MCF 10A (cell line): ENCODE measurements at places on chromosomes 11 and 22. TPM values are rescaled to one million over a fixed set of nuclear protein-coding genes. Genes with fewer than 3 reads are reported as not detected.

The NCAPD3 gene
- 19.3 and 26.7 TPM in 2 replicates for total RNA-seq

The ANO5 gene
- not detected in 2 replicates for total RNA-seq

The RFPL1 gene
- not detected in 2 replicates for total RNA-seq

The GAS2L1 gene
- total RNA-seq: 15.3 and 17.2 TPM in 2 replicates

The KRTAP5-10 gene
- not detected in 2 replicates for total RNA-seq

The VSTM5 gene
- not detected in 2 replicates for total RNA-seq

The OR4D10 gene
- not detected in 2 replicates for total RNA-seq

The HEPN1 gene
- not detected in 2 replicates for total RNA-seq

The DEPDC7 gene
- 2.2 and 3.6 TPM in 2 replicates for total RNA-seq

The OR51E1 gene
- total RNA-seq: not detected in 2 replicates

The SDF2L1 gene
- 91.5 and 123 TPM in 2 replicates for total RNA-seq

The PKNOX2 gene
- not detected in 2 replicates for total RNA-seq

The ELFN2 gene
- 4.2 and 5.1 TPM in 2 replicates for total RNA-seq

The HORMAD2 gene
- not detected in 2 replicates for total RNA-seq

The OR2AG1 gene
- total RNA-seq: not detected in 2 replicates

The CRY2 gene
- total RNA-seq: 8.1 and 8.6 TPM in 2 replicates

The AIFM3 gene
- 1.1 and 1.3 TPM in 2 replicates for total RNA-seq

The MMP12 gene
- not detected in 2 replicates for total RNA-seq

The LARGE2 gene
- total RNA-seq: 0.52 and 0.91 TPM in 2 replicates

The APOA4 gene
- total RNA-seq: not detected in 2 replicates

The CCDC87 gene
- total RNA-seq: not detected in 2 replicates

The SLC22A25 gene
- total RNA-seq: not detected in 2 replicates

The TMPRSS4 gene
- not detected in 2 replicates for total RNA-seq

The YPEL1 gene
- total RNA-seq: 0.07 and 0.27 TPM in 2 replicates

The MMP1 gene
- total RNA-seq: 0.25 and 0.35 TPM in 2 replicates

The GGT1 gene
- total RNA-seq: 0.63 and 0.76 TPM in 2 replicates

- DNase-seq: no peak
These were observed 341.8 kb upstream of the CCDC179 start for GRCh38 chr11:23201936-23202522.

DNA sequence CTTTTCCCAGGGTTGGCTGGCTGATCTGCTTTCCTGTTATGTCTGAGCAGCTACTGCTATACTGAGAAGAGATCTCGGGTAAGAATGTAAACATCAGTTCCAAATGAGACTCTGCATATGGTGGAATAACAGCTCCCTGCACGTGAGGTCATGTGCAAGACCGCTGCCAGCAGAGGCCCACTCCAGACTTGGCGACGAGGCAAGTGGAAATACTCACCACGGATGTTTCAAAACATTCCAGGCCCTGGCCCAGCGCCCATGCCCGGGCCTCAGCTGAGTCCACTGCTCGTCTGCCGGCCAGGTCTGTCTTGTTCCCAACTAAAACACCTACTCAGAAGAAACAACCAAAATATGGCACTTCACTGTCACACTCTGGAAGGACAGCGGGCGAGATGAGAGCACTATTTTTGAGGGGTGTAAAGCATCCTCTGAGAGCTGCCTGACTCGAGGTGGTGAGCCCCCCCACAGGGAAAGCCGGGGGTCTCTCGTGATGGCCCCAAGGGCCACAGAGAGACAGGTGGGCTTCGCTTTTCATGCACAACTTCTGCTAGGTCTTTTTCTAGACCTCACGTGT is 13.1 kb downstream of the IFT27 start:
- DNase-seq: peak; percentile 54

GRCh38 chr22:50146439-50147238 is 23.9 kb upstream of the PANX2 start:
- DNase-seq: peak; percentile 72

- no peak for DNase-seq
These were observed 13.2 kb upstream of the SMIM35 start for GRCh38 chr11:118099838-118100556.

- no peak for DNase-seq
These were observed 106.6 kb downstream of the ARL14EP start for GRCh38 chr11:30429550-30429949.

- DNase-seq: no peak
These were observed 244.2 kb downstream of the NTM start for GRCh38 chr11:131614631-131615030.

- DNase-seq: peak; percentile 69
These were observed 104.4 kb upstream of the PLET1 start for GRCh38 chr11:112364962-112365481.

DNA sequence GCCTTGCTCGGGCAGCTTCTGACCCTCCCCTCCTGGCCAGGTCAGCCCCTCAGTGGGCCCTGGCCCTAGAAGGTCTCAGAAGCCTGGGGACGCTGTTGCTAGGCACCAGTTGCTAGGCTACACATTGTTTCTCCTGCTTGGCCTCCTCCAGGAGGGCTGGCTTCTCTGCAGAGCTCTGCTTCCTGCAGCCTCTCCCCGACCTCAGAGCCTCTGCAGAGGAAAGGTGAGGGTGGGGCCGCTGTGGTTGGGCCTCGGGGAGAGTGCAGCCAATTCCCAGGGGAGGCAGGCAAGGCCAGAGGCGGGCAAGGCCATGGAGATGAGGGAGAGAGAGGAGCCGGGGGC is 27.6 kb upstream of the LRRC10B start:
- no peak for DNase-seq

DNA sequence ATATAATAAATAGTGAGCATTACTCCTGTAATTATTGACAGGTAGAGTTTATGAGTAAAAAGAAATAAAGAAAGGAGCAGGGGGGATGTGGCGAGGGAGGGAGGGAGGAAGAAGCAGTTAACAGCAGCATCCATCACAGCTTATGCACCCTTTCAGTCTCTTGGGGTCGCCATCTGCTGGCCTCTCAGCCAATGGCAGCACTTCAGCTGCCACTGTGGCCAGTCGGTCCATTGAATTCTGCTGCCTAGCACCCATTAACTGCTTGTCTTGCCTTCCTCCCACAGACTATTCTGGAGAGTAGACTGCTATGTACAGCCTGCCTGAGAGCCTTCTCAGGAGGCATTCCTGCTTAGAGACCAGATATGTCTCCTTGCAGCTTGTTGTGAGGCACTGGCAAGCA is 388.3 kb downstream of the TENM4 start:
- no peak for DNase-seq

- peak; percentile 32 for DNase-seq
These were observed 5.9 kb upstream of the OR52L1 start for GRCh38 chr11:5992604-5993251.

- no peak for DNase-seq
These were observed 20.7 kb downstream of the CDKN1C start for GRCh38 chr11:2864901-2865300.

GRCh38 chr22:31094021-31094551 is 13.0 kb downstream of the SMTN start:
- DNase-seq: no peak

GRCh38 chr11:65718964-65719492 is 1.6 kb downstream of the RNASEH2C start:
- no peak for DNase-seq

DNA sequence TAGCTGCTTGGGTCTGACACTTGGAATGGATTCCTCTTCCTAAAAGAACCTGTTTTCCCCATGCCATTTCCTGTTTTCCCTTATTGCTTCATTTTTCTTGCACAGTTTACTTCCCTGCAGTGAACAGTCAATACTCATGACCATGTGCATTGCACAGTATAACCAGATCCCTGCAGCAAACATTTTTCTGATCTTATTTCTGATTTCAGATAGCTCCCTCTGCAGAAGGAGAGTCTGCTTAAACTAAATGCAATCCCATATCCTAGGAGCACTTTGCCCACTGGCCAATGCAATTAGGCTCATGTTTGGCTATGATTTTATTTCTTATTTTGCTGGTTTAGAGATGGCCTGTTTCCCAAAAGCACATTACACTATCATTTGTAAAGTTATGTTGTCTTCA is 96.7 kb upstream of the CD44 start:
- no peak for DNase-seq

- peak; percentile 45 for DNase-seq
These were observed 1.0 kb upstream of the ZNF143 start for GRCh38 chr11:9459667-9460321.

DNA sequence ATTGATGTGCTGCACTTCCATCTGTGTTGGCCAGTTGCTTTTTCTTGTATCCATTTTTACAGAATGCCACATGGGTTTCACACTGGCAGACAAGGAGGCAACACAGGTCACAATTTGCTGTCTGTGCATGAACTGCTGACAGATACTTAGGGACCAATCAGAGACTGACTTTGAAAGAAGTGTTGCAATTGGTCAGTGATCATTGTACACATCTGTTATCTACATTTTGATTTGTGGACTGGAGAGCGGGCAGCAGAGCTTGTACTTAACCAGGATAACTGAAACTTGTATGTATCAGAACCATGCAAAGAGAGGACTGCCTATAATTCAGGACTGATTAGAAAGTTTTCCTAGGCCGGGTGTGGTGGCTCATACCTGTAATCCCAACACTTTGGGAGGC is 21.8 kb downstream of the PRR5 start:
- no peak for DNase-seq

GRCh38 chr22:37680191-37680851 is 4.9 kb downstream of the LGALS1 start:
- no peak for DNase-seq

- DNase-seq: peak; percentile 63
These were observed 202.1 kb upstream of the ARHGAP42 start for GRCh38 chr11:100484948-100485347.

DNA sequence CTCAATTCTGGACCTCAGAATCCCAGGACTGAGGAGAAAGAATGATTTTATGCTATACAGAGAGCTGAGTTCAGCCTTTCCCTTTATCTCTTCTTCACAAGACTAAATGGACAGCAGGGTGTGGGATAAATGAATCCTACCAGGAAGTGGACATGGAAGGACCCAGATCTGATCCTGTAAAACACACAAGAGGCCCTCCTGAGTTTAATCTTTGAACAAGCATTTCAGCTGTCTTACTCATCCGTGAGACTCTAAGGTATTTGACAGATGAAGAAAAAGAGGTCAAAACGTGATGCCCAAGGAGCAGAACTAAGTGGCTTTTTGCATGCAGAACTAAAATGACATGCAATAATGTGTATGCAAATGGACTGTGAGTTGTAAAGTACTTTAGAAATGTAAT is 511.3 kb downstream of the DLG2 start:
- DNase-seq: no peak

DNA sequence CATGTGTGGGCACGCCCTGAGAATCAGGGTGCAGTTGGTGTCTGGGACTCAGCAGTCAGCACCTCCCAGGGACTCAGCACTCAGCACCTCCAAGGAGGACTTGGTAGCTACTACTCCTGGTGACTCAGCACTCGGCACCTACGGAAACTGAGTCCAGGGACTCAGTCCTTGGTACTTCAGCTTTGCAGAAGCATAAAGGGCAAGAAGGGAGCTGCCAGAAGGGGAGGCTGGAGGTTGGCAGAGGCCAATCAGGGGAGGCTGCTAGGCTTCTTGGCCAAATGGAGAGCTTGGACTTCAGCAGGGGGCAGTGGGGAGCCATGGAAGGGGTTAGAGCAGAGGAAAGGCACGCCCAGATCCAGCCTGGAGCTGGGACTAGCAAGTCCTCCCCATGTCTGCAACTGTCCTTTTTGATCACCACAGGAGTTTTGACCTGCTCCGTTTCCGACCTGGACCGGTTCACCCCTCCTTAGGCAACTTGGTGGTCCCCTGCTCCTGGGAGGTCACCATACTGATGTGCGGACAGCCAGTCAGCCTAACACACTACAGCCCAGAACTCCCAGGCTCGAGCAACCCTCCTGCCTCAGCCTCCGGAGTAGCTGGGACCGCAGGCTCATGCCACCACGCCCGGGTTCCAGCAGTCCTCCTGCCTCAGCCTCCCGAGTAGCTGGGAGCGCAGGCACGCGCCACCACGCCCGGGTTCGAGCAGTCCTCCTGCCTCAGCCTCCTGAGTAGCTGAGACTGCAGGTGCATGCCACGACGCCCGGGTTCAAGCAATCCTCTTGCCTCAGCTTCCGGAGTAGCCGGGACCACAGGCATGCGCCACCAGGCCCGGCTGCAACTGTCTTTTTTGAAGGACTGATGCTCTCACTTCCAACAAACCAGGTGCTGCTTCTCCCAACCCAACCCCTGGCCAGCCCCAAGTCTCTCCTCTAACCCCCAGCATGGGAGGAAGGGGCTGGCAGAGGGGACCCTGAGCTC is 1.5 kb downstream of the ANO9 start:
- peak; percentile 27 for DNase-seq

DNA sequence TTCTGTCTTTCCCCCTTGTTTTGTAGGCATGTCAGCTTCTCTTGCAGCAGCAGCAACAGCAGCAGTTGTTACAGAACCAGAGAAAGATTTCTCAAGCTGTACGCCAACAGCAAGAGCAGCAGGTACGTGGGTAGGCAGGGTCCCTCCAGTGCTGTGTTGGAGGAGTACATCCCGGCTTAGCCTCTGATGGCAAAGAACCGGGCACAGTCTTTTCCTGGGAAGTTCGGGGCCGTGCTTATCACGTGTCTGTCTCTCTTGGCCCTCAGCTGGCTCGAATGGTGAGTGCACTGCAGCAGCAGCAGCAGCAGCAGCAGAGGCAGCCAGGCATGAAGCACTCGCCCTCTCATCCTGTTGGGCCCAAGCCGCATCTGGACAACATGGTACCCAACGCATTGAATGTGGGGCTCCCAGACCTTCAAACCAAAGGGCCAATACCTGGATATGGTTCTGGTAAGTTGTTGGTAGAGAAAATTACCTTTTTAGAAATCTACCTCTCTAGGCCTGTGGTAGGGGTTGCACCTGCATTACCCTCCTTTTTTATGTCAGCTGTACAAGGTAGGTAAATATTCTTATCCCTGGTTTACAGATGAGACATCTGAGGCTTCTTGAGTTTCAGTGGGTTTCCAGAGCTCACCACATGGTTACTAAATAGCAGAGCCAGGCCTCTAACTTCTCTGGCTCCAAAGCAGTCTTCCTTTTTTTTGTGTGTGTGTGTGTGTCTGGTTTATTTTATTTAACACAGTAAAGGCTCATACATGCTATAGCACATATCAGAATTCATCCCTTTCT is 45.2 kb upstream of the ADSL start:
- DNase-seq: no peak

- DNase-seq: peak; percentile 69
These were observed 5.1 kb upstream of the MYRF start for GRCh38 chr11:61747192-61747966.

- DNase-seq: peak; percentile 18
These were observed 4.0 kb upstream of the PRDM11 start for GRCh38 chr11:45142241-45143055.

- no peak for DNase-seq
These were observed 5.3 kb downstream of the TBCEL start for GRCh38 chr11:121029153-121029552.

- peak; percentile 95 for DNase-seq
These were observed 89.8 kb upstream of the PARVA start for GRCh38 chr11:12287374-12288211.

GRCh38 chr11:1847926-1848639 is 4.8 kb upstream of the LSP1 start:
- no peak for DNase-seq
